NK-92 treated with Interleukin-12 subunit alpha and Interleukin-12 subunit beta, amount 100 ng/mL, for 24 hours (cell line): ENCODE measurements at places on chromosomes 12 and 14.

DNA sequence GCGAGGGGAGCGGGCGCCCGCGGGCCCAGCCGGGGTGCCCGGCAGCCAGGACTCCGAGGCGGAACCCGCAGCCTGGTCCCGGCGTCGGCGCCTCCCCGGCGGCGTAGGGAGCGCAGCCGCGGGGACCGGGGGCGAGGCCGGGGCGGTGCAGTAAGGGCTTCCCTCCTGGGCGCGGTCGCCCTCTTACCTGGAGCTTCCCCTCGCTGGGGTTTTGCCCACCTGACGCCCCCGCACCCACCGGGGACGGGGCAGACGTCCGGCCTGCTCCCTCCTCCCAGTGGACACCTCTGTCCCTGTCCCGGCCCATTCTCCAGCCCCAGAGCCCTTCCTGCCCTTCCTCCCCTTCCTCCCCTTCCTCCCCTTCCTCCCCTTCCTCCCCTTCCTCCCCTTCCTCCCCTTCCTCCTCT lies 413 bp upstream of the TUBA1C start:
- no peak for DNase-seq

- DNase-seq, result no peak
These were observed 3.9 kb downstream of the SAMD4A start for GRCh38 chr14:54570631-54571415.

- DNase-seq, result no peak
These were observed 279.6 kb downstream of the PDZRN4 start for GRCh38 chr12:41467591-41468325.

- no peak for DNase-seq
These were observed 109.7 kb downstream of the ZNF664 start for GRCh38 chr12:124082687-124083086.

DNA sequence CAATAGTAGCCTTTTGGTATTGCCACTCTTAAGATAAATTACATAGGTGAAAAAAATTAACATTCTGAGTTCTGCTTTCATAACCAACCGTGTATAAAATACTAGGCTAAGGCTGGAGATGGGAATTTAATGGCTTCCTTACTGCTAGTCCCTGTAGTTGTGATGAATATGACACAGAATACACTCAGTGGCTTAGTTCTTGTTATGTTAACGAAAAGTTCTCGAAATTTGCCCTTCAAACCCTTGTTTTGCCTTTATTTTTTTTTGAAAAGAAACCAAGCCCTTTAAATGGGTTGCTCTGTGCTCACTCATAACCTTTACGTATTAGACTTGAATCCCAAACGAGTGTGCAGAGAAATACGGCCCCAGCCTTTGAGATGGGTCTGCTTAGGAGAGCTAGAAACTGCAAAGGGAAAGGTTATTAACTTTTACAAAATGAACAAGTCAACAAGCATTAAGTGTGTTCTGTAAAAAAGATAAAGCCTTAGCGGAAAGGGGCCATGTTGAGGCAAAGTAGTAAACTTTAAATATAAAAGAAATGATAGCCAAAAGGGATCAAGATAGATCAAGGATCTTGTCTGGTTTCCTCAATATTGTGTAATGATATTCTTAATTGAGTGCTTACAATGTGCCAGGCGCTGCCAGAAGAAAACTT lies 1.7 kb downstream of the NUDT4 start:
- DNase-seq, result no peak

DNA sequence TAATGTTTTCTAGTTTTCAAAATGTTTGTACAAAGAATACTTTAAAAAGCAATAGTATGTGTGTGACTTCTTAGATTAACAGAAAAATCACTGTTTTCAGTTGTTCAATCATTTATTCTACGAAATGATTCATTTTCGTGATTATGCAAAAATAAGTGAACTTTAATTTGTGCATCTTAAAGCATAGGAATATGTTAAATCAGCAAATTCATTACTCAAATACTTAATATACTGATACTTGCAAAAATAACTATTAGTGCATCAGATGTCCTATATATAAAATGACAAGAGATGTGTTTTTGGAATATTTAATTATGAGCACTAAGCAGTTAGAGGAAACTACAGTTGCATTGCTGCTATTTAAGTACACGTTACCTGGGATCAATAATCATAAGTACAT lies 11.0 kb downstream of the SOX5 start:
- no peak for DNase-seq

GRCh38 chr12:3131129-3131528 lies 54.0 kb downstream of the TSPAN9 start:
- no peak for DNase-seq

DNA sequence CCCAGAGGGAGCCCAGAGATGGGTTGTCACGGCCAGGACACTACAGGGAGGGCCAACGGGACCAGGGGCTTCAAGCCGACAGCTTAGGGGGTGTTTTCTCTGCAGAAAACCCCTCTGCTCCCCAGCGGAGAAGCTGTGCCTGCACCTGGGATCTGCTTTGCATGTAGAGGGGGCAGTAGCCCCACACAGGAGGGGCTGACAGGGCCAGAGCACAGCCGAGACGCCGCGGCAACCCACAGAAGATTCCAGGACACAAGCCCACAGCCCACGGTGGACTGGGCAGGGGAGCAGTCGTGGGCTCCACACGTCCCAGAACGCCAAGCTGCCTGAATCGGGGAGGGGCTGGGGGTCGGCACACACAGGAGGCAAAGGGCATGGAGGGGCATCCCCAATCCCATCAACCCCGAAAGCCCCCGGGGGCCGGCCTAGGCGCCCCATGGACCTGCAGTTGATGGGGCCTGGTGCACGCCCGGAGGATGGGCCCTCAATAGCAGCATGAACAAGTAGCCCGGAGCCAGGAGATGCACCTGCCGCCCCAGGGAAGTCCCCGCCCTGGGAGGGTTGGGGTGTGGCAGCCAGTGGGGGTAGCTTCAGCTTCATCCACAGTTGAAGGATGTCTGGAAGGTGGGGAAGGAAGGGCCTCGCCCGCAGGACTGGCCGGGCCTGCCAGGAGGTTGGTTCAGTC lies 30.5 kb upstream of the TMEM179 start:
- DNase-seq, result no peak

DNA sequence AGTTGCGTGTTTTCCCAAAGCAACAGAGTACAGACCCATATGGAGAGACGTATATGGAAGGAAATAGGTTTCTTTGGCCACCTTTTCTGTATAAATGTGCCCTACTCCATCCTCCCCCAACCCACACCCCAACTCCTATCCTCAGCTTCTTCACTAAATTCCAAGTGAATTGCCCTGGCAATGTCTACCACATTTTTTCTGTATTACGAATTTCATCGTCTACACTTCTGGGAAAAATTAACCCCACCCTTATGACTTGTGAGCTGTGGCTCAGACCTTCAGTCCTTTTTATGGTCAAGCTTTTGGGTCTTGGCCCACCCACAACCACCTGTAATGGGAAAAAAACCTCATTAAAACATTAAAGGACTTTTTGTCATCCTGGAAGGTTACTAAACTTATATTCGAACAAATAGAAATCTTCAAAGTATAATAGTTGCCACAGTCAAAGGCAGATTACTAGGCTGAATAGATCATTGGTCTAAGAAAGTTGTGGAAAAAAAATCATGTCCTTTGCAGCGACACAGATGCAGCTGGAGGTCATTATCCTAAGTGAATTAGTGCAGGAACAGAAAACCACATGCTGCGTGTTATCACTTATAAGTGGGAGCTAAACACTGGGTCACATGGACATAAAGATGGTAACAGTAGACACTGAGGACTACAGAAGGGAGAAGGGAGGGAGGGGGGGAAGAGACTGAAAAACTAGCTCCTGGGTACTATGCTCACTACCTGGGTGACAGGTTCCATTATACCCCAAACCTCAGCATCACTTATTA lies 15.7 kb upstream of the NFKBIA start:
- DNase-seq, result no peak

- DNase-seq, result no peak
These were observed 321.0 kb upstream of the RTL1 start for GRCh38 chr14:101224356-101225156.

DNA sequence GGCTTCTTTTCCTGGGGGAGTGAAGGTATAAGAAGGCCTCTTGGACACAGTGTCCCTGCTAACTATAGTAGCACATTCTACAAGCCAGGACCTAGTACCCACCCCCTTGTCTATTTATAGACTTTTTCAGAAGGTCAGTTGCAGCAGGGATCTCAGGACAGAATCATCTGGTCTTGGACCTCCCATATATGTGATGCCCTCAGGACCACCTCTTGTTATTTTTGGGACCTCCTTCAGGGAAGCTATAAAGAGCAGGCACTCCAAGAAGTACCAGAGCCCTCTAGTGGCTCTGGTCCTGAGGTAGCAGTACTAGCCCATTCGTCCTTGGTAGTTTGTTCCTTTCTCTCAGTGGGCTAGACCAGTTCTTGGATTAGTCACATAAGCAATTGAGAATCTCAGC lies 4.3 kb downstream of the COQ10A start:
- DNase-seq, result no peak

- no peak for DNase-seq
These were observed 307.6 kb upstream of the FLRT2 start for GRCh38 chr14:85222341-85222740.

- DNase-seq, result no peak
These were observed 61.9 kb upstream of the MAX start for GRCh38 chr14:65164068-65164824.

GRCh38 chr14:29953501-29953900 lies 25.9 kb upstream of the PRKD1 start:
- DNase-seq, result no peak

- no peak for DNase-seq
These were observed 9.4 kb upstream of the DCP1B start for GRCh38 chr12:2013527-2014223.

DNA sequence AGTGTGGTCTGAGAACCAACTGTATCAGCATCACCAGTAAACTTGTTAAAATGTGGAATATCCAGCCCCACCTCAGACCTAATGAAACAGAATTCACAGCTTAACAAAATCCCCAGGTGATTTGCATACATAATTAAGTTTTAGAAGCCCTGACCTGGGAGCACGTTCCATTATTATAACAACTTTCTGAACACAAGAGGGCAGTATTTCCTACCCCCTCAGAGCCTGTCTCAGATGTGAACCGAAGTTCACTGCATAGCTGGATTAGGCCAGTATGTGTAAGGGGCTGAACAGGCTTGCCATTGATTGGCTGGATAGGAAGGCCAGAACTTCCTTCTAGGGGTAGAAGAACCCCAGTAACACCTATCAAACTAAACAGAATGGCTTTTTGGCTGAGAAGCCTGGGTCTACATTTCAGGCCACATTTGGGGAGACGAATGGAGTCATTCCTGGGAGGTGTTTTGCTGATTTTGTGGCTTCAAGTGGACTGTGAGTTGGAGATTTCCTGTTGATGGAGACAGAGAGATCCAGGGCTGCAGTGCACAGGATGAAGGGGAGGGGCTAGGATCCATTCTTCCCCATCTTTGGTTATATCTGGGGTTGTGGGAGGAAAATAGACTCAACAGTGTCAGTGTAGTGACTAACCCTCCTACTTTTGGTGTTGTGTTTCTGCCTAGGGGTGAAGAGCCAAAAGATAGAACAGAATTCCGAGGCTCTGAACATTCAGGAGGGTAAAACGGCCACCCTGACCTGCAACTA lies 94.7 kb upstream of the OR4E1 start:
- no peak for DNase-seq

DNA sequence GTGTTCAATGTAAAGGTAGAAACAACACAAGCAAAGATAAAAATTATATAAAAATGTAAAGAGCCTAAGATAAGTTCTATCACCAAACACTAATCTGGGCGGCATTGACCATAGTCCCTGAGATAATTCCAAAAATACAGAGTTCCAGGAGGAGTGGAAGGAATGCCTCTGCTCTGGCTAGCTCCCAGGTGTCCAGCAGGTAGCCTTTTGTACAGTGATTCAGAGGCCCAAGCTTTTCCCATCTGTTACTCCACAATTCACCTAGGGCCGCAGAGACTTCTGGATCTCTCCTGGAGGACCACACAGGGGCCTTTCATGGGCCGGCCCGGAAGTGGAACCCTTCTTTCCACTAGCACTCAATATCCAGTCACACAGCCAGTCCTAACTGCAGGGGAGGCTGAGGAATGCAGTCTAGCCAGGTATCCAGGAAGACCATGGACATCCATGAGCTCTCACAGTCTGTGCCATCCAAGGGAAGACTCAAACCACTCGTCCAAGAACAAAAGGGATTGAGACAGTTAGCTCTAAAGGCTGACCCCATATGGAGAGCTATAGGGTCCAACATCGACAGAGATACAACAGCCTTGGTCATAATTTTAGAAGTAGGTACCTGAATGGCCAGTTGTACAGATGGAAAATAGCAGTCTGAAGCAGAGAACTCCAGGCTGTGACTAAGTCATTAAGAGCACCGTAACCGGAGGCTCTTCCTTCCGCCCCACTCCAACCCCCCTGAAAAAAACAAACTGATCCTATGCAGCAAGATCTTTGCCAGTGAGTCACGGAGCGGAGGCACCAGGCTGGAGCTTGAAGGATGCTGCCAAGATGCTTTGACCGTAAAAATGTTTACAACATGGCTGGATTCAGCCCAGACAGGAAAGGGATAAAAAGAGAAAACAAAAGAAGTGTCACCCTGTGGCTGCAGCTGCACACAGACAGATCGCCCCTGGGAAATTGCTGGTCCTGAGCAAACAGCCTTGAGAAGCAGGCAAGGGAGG lies 204.8 kb downstream of the NUAK1 start:
- no peak for DNase-seq

DNA sequence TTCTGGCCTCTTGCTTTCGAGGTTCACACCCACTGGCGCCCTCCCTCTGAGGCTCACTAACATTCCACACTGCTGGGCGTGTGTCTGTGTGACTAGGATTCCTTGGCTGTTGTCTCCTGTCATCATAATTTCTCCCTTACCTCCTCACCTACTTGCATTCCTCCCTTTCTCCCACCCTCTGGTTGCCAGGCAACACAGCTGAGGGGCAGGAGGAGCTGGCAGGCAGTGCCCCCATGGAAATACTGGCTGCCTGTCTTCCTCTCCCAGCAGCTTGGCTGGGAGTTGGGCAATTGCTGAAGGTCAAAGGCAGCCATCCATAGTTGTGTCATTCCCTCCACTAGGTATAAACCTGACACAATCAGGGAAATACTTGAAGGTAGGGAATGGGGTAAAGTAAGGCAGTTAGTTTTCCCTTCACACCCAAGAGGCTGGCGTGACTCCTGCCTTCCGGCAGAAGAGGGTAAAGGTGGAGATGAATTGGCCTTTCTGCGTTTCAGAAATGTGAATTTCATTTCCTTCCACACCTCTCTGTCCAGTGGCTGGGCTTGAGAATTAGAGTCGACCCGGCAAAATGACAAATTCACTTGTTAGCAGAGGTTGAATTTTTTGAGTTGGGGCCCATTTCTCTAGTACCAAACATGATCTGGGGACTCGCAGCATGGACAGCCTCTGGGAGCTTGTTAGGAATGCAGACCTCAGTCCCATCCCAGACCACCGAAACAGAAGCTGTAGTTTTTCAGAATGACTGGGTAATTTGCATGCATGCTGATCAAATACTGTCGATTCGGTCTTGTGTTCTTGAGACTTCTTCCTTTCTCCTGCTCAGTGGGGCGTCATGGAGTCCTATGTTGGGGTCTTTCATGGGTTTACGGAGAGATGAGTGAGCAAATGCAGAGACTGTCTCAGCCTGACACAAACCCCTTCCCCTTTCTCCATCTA lies 24.3 kb upstream of the EMP1 start:
- no peak for DNase-seq
